ENCODE measurements at places on chromosomes 5 and 9.

DNA sequence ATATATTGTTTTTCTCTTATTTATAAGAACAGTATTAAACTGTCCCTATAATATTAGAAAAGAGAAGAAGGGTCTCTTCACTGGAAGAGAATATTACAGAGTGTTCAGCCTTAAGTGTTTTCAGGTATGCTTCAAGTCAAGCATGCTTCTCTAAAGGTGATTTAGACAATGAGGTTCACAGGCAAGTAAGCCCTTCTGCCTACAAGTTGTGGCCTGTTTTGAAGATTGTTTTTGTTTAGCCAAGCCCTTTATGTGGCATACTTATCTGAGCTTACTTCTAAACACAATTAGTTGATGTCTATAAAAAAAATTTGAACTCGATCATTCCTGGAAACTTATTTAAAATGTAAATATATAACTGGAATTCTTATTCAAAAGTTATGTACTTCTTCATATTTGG lies 343.8 kb upstream of the CDH18 start:
- DNase-seq = no peak

GRCh38 chr9:99354104-99354503 lies 132.0 kb downstream of the SEC61B start:
- DNase-seq = no peak

GRCh38 chr5:1545126-1545804 lies 21.5 kb upstream of the LPCAT1 start:
- no peak for DNase-seq

GRCh38 chr5:97501286-97501964 lies 318.4 kb upstream of the RIOK2 start:
- no peak for DNase-seq

GRCh38 chr9:119282476-119283077 lies 86.7 kb downstream of the BRINP1 start:
- DNase-seq = no peak

DNA sequence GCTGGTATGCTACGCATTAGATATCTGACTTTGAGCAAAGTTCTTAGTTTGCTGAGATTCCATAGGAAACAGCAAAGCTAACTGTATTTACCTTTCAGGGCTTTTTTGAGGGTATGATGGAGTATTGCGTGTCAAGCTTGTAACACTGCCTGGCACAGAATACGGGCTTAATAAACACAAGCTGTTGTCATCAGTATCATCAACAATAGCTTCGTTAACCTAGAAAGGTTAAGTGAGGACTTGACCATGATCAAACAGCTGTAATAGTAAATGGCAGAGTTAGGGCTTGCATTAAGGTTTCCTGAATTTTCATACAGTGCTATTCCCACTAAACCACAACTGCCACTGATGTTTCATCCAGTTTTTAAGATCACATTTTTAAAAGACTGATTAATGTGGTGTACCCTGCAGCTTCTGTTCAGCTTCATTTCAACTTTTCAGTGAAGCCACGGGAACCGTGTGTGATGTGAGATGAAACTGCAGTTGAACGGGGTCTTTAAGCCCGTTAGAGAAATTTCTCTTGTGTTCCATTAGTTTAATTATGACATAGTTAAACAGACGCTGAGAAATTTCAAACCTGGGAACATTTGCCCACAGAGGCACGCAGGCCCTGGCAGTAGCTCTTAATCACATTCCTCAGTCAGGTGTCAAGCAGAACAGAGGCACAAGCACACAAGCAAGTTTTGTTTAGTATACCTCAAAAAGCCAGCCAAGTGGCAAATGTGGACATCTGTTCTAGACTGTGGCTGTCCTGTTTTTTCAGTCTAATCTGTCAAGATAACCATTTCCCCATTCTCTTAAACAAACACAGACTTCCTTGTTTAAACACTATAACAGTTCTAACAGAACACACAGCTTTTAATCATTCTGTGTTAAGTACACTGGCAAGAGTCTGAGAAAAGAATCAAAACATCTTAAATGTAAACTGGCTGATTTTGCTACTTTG lies 147.1 kb downstream of the ZNF608 start:
- peak; percentile 75 for DNase-seq
